Thymus (tissue), 14 donors: ENCODE measurements at places on chromosomes 16 and 17. TPM values are rescaled to one million over a fixed set of nuclear protein-coding genes. Genes with fewer than 3 reads are reported as not detected.

DNA sequence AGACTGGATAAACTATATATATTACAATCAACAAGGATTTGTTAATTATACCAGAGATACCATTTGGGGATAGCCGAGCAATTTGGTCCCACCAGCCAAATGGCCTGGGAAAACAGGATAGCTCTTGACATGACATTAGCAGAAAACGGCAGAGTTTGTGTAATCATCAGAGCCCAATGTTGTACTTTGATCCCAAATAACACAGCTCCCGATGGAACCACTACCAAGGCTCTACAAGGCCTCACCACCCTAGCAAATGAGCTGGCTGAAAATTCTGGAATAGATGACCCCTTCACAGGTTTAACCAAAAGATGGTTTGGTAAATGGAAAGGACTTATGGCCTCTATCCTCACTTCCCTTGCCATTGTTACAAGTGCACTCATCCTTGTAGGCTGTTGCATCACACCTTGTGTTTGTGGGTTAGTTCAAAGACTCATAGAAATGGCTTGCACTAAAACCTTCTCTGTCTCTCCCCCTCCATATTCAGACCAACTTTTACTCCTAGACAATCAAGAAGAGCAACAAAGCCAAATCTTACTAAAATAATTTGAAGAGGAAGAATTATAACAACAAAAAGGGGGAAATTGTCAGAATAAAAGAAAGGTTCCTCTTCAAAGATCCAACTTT, 9.5 kb downstream of the TXNL4B start:
- no peak for DNase-seq

GRCh38 chr16:81251871-81252270, 13.4 kb downstream of the BCO1 start:
- DNase-seq = no peak

DNA sequence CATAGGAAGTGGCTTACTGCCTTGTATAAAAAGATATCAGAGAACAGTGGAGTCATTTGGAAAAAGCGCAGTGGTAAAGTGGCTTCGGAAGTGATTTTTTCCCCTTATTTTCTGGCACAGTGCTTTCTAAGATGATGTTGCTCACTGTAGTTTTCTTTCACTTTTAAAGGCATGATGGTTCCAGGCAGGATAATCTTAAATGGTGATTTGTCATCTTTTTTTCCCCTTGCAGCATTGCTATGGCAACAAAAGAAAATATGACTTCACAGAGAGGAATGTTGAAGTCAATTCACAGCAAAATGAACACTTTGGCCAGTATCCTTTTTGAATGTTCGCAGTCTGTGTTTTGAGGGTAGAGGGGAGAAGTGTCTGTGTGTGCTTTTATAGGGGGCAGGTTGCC, 42.5 kb downstream of the GOSR1 start:
- no peak for DNase-seq

GRCh38 chr17:59073972-59074371, 32.7 kb downstream of the TRIM37 start:
- DNase-seq = no peak

- DNase-seq = no peak
Observed at GRCh38 chr16:53147500-53148065, 92.8 kb downstream of the CHD9 start.

The DPEP3 gene
- 0.23 TPM for polyA plus RNA-seq

The CYGB gene
- polyA plus RNA-seq = 12.1 TPM

DNA sequence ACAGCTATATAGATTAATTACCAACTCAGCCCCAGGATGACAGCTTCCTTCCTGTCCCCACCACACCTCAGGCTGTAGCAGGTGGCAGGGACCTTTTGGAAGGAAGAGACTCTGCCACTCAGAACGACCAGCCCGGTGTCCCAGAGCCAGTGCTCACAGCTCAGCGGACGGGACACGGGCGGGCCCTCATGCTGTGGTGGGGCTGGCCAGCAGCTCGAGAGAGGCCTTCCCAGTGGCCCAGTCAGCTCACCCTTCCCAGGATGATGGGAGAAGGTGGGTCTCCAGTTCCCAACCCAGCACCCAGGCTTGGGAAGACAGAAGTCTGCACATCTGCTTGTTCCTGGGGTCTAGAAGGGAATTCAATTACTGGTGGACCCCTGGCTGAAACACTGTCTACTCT, 10.5 kb downstream of the NUDT16L1 start:
- DNase-seq = no peak

The EVPLL gene
- polyA plus RNA-seq = 0.25 TPM

- no peak for DNase-seq
Observed at GRCh38 chr16:17518441-17518840, 47.7 kb upstream of the XYLT1 start.

- no peak for DNase-seq
Observed at GRCh38 chr17:50967795-50968194, 101.6 kb upstream of the TOB1 start.

The STXBP4 gene
- 1.9 TPM for polyA plus RNA-seq

The RSKR gene
- polyA plus RNA-seq = 6.4 TPM

The EFCAB13 gene
- polyA plus RNA-seq = 1.7 TPM

The ITGAL gene
- 51.3 TPM for polyA plus RNA-seq

DNA sequence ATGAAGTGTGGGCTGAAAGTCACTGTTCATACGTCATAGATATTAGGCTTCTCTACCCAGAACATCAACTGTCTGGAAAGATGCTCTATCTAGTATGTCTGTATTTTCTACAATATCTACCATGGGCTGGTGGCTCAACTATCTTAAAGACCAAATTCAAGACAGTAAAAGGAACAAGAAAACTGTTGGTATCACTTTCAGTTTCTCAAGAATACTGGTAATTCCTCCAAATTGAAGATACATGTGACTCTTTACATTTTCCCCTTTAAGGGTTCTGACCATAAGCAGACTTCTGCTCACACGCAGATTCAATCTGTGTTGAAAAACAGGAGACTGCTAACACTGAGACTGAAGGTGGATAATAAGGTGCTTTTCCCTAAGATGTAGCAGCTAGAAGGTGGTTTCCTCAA, 24.2 kb downstream of the XPO6 start:
- no peak for DNase-seq

DNA sequence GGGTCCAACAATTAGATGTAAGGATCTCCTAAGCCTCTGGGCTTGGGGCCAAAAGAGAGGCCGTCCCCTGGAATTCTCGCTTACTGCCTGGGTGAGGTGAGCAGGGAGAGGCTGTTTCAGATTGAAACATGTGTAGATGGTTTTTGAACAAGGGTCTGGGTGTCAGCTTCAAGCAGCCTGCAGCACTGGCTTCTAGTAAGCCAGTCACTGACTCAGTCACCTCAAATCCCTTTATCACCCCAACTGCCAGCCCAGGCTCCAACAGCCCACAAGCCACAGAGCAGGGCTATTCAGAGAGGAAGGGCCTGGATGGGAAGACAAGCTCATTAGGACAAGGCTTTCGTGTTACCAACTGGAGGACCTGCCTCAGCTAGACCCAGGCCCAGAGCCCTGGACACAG, 180.2 kb downstream of the CCT6B start:
- DNase-seq = no peak

GRCh38 chr16:30184891-30185682, 1.7 kb downstream of the CORO1A start:
- peak; percentile 48 for DNase-seq

The TLE7 gene
- polyA plus RNA-seq = not detected

The CSH2 gene
- polyA plus RNA-seq = 11.2 TPM

GRCh38 chr16:84434800-84435199, 66.5 kb downstream of the ATP2C2 start:
- no peak for DNase-seq

The NATD1 gene
- polyA plus RNA-seq = 4.8 TPM

GRCh38 chr16:67241008-67241900, 6.0 kb downstream of the FHOD1 start:
- DNase-seq = no peak

- peak; percentile 67 for DNase-seq
Observed at GRCh38 chr16:89828199-89828869, at the start of gene SPIRE2. Gene SPIRE2, plus strand, starts transcription at chr16:89828475. Its CDS starts 76 bp downstream, at chr16:89828551.

DNA sequence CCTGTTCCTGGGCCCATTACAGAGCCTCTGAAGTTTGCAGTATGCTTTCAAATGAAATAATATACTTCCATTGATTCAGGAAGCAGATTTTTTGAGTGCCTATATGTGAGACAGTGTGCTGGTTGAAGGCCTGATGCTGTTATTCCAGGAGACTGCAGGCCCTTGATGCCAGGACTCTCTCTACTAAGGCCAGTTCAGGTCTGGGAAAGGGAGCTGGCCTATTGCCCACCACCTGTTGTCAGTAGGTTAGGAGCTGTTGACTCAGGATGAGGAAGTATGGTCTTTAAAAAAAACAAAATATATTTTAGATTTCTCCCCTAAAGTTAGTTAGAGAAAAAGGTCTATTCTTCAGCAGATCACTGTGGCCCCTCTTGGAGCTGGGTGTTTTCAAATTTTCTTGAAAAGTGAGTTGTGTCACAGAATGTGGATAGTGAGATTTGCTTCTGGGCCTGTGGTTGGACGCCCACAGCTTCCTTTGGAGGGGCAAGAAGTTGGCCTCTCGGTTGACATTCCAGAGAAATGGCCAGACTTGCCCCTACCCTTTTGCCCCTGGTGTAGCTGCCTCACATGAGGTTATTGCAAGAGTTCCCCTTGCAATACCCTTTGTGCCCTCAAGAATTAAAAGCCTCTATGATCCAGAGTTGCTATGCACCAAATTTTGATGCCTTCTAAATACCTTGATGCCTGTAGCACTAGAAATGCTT, 7.9 kb downstream of the ESRP2 start:
- DNase-seq = no peak

DNA sequence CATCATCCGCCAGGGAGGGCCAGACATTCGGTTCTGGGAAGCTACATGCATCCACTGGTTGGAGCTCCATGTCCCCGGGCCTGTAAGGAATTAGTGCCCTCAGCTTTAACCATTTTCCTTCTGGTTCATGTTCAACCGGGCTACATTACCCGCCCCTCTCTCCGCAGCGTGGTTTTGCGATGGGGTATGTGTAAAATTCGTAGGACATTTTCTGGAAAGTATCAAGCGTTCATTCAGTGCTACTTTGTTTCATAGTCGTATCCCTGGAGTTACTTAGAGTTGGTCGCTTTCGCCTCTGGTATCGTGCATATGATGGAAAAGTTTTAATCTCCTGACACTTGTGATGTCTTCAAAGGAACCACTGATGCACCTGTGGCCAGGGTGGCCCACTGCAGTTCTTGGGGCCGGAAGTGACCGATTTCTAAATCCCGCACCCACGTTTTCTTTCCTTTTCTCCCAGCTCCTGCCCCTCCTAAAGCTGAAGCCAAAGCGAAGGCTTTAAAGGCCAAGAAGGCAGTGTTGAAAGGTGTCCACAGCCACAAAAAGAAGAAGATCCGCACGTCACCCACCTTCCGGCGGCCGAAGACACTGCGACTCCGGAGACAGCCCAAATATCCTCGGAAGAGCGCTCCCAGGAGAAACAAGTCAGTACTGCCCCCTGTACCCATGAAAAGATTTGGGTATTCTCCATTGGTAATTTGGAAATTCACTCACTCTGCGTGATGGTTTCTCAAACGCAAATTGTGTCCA, 637 bp downstream of the RPL23A start:
- DNase-seq = no peak

GRCh38 chr17:30552994-30553566, 75.9 kb downstream of the GOSR1 start:
- no peak for DNase-seq

GRCh38 chr17:77274096-77274845, 133.5 kb downstream of the SEC14L1 start:
- DNase-seq = no peak

DNA sequence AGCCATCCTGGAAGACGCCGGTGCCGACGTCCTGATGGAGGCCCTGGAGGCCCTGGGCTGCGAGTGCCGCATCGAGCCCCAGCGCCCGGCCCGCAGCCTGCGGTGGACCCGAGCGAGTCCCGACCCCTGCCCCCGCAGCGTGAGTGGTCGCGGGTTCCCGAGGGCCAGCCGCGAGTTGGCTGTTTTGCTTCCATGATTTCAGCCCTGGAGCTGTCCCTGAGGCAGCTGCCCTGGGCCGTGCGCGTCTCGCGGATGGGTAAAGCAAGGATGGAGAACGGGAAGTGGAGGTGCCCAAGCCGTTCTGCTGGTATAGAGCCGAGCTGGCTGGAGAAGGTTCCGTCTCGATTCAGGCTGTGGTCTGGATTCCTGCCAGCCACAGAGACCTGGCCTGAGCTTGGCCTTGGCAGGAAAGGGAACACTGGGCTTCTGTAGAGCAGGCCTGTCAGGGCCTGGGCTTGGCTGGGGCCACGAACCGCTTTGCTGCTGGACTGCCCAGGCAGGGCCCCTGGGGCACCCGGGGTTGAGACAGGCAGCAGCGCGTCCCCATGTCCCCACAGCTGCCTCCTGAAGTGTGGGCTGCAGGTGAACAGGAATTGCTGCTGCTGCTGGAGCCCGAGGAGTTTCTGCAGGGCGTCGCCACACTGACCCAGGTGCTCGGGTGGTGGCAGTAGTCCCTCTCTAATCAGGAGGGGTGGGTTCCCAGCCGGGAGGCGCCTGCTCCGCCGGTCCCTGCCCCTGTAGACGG, 941 bp upstream of the MRPS34 start:
- no peak for DNase-seq

The DNAAF8 gene
- 1.1 TPM for polyA plus RNA-seq

DNA sequence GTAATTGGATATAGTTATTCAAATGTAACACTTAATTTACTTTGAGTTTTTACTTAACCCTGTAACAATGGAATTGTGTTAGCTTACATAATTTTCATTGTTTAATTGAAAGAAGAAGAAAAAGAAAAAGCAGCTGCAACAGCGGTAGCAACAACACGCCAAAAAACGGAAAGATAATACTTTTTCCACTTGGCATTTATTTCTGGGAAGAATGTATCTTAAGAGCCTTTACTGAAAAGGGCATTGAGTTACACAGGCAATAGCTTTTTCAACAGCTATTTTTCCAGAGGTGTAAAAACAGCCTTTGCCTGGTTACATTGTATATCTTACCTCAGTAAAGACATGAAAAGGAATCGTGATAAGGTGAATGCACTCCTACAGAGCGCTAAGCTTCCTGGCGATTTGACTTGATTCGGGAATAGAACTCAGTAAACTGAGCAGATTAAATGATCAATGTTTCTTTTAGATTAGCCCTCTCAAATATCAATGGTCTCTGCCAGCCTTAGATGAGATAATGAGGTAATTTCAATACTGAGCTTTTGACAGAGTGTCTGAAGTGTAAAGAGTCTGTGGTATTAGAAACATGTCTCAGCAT, 311.3 kb downstream of the CDH13 start:
- no peak for DNase-seq

The SLC16A6 gene
- 2.4 TPM for polyA plus RNA-seq

GRCh38 chr17:7083592-7083991, 3.5 kb upstream of the CLEC10A start:
- DNase-seq = no peak

- DNase-seq = no peak
Observed at GRCh38 chr17:6559753-6560215, 3.4 kb upstream of the PITPNM3 start.

DNA sequence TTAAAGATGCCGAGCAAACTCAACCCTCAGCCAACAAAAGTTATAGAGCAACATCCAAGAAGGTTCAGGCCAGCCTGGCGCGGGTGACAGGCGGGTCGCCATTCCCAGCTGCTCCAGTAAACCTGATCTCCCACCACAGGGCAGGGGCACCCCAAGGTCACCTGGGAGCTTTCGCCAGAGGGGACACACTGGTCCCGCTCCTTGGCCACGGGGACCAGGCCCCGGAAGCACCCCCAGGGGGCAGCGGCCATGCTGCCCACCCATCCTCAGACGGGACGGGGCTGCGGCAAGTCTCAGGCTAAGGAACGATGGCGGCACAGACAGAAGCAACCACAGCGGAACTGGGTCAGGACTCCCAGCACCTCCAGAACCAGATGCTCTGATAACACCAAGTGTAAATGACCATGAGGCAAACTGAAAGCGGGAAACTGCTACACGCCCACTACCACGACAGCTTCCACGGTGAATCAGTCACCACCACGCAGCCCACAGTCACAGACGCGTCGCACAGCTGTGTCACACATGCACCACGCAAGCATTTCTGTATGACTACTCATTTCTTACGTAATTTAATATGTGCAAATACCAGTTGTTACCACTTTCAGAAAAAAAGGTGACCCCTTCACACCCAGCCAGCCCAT, 14.1 kb upstream of the CCDC154 start:
- no peak for DNase-seq

The KRT39 gene
- polyA plus RNA-seq = 0.23 TPM
